Stimulated activated CD8-positive, alpha-beta memory T cell treated with anti-CD3 and anti-CD28 coated beads, Interleukin-4, amount 100 ng/mL, for 4 hours (primary cell): ENCODE measurements at places on chromosomes 6 and 20.

DNA sequence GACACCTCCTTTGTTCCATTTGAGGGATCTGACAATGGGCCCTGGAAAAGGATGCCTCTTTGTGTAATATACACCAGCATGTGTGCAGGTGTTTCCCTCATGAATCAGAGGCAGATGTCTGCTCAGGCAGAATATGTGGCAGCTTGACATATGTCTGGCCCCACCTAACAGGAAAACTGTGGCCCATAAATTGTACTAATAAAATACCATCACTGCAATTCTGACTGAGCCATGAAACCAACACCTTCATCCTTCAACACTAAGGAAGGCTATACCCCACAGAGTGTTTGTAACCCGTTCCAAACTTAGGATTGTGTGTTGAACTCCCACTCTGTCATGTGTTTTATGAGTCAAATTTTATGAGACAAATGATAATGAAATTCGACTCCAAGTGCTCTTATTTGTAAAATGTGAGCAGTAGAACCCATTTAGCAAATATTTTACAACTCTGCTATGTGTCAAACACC is 22.7 kb downstream of the LAMA4 start:
- DNase-seq = no peak

DNA sequence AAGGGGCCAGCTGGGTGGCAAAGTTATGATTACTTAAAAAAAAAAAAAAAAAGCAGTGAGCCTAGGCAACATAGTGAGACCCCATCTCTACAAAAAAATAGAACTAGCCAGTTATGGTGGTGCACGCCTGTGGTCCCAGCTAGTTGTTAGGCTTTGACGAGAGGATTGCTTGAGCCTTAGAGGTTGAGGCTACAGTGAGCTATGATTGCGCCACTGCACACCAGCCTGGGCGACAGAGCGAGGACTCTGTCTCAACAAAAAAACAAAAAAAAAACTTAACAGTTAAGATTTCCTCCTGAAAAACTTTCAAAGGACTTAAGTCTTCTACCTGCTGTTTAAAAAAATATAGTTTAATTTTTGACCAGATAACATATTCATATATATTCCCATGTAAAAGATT is 2.4 kb downstream of the GTSF1L start:
- no peak for DNase-seq

DNA sequence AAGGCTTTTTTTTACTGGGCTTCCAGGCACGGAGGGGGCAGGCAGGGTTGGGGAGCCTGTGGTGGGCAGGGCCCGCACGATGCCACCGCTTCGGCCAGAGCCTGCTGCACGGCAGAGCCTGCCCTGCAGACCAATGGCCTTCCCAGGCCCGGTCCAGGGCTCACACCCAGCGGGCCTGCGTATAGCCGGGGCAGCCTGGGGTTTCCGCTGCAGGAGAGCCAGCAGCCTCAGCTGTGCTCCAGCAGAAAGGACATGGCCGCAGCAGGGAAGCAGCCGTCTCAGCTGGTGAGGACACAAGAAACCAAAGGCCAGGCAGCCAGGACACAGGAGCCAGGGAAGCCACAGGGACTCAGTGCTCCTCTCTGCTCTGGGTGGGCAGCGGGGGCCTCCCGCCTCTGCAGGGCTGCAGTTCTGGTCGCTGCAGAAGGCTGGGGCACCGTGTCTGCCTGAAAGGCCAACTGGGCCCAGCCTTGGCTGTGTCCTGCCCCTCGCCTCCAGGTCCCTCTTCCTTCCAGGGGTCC is 90.6 kb downstream of the TTLL2 start:
- DNase-seq = no peak

- DNase-seq = no peak
Observed at GRCh38 chr6:146997062-146997461, 207.2 kb upstream of the STXBP5 start.

GRCh38 chr6:125985979-125986300 is 400 bp upstream of the TRMT11 start:
- DNase-seq = no peak

DNA sequence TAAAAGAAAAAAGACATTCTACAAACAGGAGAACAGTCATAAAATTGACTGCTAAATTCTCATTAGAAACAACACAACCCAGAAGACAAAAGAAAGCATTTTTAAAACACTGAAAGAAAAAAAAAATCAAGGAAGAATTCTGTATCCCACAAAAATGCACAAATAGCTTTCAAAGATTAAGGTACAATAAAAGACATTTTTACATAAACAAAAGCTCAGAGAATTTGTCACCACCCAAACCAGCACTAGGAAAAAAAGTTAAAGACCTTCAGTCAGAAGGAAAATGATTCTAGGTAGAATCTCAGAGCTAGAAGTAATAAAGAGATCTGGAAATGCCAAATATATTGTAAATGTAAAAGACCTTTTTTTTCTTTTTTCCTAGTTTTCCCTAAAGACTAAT is 252.4 kb downstream of the CLIC5 start:
- DNase-seq = no peak
